Activated CD4-positive, CD25-positive, alpha-beta regulatory T cell treated with anti-CD3 and anti-CD28 coated beads, Interleukin-2, amount 50 U/mL, for 72 hours (primary cell): ENCODE measurements at places on chromosomes 3 and 15.

GRCh38 chr15:100008258-100008657, 275.0 kb upstream of the LYSMD4 start:
- no peak for DNase-seq

DNA sequence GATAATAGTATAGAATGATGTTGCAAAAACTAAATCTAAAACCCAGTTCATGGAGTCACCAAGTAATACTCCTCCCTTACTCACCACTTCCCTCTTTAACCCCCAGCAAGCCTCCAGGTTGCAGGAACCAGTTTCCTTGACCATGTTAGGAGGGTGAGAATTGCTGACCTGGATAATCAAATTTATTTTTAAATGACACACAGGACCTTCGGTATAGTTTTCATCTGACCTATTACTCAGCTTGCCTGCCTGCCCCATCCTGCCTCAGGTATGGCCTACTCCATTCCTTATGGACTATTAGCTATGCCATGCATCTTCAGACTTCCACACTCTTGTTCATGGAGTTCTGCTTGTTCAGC, 883 bp downstream of the RTP4 start:
- DNase-seq = no peak

GRCh38 chr3:187014417-187014864, 84.1 kb downstream of the ST6GAL1 start:
- no peak for DNase-seq

DNA sequence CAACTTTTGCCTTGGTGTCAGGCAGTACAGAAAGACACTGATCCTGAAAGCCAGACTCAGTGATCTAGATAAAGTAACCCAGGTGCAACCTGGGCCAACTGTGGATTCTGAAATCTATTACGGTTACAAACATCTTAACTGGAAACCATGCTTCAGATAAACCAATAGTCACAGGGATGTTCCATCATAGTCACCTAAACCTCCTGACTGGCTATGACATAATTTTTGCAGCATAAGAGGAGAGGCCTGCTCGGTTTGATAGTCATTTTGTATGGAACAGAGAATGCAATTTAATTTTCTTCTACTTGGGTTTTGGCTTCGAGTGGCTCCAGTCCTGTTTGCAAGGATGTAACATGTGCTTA, 3.7 kb downstream of the SLCO3A1 start:
- no peak for DNase-seq

GRCh38 chr15:68983961-68984481, 30.5 kb upstream of the NOX5 start:
- DNase-seq = no peak

- DNase-seq = no peak
Measured at GRCh38 chr3:189641776-189642175, 10.6 kb downstream of the TP63 start.

- DNase-seq = no peak
Measured at GRCh38 chr3:55445551-55445950, 41.6 kb downstream of the WNT5A start.

GRCh38 chr3:167830007-167830406, 94.5 kb downstream of the SERPINI1 start:
- DNase-seq = no peak

DNA sequence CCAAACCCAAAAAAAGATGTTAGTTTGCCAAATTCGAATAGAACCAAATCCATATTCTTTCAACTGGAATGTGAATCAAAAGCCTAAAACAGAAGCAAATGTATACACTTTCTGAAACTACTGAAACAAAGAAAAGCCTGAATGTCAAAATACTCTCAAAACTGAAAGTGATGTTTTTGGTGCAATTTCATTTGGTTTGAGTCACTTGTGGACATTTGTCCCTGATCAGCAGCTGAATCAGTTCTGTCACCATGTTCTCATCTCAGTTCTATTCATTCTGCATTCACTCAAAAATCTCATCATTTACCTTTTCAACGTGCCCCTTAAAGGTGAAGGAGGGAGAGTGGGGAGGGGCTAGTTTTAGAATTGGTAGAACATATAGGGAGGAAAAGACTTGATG, 266.8 kb downstream of the ABHD5 start:
- DNase-seq = no peak

DNA sequence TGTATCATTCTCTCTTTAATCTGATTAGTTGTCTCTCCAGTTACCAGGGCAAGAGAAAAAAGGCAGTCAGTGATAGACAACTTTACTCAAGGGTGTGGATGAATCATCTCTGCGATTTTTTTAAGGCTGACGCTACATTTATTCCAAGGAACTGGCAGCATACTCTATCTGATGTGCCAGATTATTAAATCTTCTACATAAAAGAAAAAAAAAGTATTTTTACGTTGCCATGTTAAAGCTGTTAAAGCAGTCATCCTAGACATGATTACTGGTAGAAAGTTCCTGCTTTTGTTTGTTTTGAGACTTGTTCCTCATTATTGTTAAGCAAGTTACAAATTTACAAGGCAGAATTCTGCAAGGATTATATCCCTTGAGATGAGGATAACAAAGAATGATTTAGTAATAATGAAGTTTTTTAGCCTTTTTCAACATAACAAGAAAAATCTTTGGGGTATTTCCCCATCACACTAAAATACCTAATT, 121.7 kb downstream of the CBLB start:
- DNase-seq = no peak

DNA sequence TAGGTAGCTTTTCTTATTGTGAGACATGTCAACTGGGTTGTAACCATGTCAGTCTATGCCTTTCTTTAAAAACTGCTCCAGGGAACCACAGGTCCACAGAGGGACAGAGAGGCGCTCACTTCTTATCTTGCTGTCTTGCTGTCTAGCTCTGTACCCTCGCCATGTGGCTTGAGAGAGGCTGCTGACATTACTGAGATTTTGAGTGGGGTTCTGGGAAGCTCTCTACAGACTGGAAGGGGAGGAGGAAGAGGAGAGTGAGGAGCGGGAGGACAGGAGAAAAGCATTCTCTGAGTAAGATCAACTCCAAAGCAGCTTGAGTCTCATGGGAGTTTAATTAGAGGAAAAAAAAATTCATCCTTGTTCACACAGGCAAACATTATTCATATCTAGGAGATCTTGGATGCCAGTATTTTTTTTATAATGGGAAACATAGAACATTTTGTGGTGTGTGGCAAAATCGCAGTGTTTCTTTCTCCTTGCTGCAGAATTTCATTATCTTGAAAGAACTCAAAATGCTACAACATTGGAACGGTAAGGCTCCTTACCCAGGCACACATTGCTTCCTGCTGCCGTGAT, 1037.0 kb upstream of the NR2F2 start:
- no peak for DNase-seq

DNA sequence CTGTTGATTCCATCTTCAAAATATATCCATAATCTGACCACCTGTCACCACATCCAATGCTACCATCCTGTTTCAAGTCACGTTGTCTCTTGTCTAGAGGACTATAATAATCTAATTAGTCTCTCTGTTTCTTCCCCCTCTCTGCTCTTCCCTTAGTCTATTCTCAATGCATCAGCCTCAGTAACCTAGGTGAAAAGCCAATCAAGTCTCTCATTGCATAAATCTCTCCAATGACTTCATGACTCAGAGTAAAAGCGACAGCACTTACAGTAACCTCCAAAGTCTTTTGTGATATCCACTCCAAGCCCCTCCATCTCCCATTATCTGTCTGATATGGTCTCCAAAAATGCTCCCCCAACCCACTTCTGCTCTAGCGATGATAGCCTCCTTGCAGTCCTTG, 7.2 kb downstream of the UBA3 start:
- no peak for DNase-seq

- DNase-seq = no peak
Measured at GRCh38 chr3:57709031-57709430, 16.2 kb upstream of the DENND6A start.

DNA sequence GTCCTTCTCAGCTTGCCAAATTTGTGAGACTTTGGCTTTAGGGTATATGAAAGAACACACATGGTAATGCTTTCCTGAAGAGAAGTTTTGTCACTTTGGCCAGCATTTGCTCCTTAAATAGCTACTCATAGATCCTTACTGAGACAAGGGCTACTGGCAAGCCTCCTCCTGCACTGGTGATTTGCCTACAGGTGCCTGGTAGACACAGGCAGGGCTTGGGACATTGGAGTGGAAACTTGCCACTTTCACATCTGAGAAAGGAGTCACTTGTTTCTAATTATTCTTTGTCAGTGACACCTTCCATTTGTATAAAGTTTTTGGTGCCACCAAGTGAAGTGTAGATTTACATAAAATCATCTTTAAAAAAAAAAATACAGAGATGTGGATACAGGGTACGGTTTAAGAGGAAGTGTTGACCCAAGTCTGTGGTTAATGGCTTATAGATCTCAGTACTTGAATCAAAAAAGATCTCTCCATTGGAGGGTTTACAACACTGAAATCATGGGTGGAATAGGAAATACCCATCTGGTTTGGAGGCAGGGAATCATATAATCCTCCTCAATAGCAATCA, 132.8 kb upstream of the GADL1 start:
- DNase-seq = no peak

GRCh38 chr3:71317749-71318457, 265.6 kb downstream of the FOXP1 start:
- DNase-seq = no peak

GRCh38 chr3:13135811-13136321, 62.6 kb upstream of the IQSEC1 start:
- peak; percentile 18 for DNase-seq

DNA sequence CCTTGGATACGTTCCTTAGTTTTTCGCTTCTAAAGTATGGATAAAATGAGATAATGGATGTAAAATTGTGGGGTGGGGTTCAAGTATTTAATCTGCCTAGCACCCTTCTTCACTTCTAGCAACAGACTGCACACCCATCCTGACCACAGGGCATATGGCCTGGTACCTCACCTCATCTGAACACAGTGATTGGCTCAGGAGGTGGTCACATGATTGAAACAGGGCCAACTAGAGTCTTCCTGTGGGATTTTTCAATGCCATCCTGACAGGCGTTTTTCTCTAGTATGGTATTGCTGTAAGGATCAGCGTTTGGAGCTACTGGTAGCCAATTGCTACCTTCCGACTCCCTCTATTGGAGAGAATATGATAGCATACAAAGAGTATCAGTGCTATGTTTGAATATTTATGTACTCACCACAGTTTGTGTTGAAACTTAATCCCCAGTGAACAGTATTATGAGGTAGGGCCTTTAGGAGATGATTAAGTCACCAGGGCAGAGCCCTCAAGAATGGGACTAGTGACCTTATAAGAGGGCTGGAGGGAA, 172.2 kb downstream of the PPM1L start:
- no peak for DNase-seq

- DNase-seq = no peak
Measured at GRCh38 chr3:135966271-135966961, 888 bp downstream of the PPP2R3A start.

- no peak for DNase-seq
Measured at GRCh38 chr15:92989470-92989869, 89.3 kb downstream of the CHD2 start.

DNA sequence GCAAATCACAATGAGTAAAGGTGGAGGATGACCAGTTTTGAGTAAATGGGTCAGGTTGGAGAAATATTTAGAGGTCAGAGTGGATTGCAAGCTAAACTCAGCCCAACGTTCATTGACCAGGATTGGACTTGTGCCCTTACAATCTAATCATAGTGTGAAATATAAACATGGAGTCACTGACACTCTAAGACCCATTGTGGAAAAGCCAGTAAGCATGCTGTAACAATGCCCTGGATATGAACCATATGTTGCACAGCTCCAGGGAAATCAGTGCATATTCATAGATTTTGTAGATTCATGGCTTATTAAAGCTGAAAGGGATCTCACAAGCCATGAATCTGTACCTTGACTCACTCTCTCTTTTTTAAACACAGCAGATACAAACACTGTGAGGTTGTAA, 660.2 kb upstream of the LMCD1 start:
- DNase-seq = no peak

DNA sequence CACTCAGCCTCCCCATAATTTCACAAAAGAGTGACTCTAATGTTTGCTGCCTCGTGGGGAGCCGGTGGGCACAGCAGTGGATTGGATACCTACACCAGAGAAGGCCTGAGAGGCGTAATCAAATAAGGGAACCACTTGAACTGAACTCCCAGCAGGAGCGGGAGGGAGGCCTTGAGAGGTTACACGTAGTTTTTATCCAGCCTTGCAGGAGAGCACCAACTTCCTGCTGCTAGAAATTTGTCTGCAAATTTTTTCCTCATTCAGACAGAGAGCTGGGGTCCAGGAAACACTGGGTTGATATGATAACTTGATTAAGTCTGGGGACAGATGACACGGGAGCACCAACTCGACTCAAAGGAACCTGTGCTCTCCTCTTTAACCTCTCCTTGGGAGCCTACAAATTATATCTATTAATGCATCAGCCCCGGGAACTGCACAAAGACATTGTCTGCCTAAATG, 69.8 kb downstream of the HES1 start:
- no peak for DNase-seq

DNA sequence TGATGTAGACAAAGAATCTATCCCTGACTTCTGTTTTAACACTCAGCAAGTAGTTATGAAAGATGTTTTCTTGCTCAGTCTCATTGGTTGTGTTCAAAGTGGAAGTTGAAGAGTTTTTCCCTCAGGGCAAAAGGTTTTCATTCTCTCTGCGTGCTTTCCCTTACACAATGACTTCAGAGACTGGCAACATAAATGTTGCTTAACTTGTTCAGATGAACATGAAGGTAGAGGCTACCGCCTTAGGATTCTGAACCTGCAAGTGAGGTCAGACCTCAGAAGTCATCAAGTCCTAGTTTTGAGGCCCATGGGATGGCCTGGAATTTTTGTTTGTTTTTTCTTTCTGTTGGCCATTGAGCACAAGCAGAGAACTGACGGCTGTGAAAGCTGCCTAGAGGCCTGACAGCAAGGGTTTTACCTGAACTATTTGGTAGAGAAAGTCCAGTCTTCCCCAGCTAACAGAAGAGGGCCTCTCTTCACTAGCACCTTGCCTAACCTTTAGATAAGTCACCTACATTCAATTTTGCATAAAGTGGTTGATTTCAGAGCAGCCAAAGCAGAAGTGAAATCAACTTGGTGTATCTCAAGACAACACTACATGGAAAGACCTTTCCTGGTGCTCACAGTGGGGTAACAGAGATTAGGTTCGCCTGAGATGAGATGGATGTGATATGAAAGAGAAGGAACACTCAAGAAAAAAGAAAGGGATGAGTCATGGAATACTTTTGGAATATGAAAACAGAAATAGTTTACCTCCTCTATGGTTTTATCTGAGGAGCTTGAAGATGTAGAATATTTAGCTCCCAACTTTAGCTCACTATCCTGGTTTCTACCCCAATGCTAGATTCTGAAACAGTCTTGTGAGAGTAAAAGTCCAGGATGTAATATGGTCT, 53.6 kb upstream of the AP4E1 start:
- DNase-seq = no peak

GRCh38 chr3:12190221-12190807, 31.6 kb upstream of the TIMP4 start:
- DNase-seq = no peak

- DNase-seq = no peak
Measured at GRCh38 chr3:129702934-129703712, 96.6 kb upstream of the PLXND1 start.

- DNase-seq = no peak
Measured at GRCh38 chr15:46207341-46207740, 572.5 kb downstream of the SQOR start.

DNA sequence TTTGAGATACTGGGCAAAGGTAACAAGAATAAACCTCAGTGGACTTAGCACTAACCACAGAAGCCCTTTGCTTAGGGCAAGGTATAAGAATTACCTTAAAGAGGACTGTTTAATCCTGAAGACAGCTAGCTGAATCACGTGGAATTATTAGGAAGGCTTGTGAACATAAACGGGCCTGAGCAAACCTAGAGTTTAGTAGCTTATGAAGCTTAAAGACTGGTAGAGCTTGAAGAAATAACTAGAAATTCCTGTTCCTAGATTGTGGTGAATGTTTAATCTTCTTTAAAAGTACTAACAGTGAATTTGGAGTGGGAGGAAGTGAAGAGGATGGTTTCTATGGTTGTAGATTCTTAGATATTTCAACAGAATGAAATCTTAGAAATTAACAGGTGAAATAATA, 428.9 kb upstream of the THRB start:
- no peak for DNase-seq
